ENCODE measurements at places on chromosomes 4 and X.

DNA sequence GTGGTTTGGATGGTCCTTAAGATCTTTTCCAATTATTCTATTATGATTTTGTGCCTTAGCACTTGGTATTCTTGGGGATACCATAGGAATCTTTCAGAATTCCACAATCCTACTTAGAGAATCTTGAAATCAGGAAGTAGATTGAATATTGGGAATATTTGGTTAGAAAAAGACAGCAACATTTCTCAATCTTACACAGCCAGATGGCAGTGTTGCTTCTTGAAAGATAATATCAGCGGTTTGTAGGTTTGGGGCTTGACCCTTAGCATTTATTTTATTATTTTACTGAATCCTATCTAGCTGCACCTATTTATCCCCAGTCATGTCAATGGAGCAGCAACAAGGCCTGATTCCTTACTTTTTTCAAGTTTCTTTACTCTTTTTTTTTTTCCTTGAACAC lies 28.6 kb downstream of the MAGEB1 start:
- no peak for DNase-seq

DNA sequence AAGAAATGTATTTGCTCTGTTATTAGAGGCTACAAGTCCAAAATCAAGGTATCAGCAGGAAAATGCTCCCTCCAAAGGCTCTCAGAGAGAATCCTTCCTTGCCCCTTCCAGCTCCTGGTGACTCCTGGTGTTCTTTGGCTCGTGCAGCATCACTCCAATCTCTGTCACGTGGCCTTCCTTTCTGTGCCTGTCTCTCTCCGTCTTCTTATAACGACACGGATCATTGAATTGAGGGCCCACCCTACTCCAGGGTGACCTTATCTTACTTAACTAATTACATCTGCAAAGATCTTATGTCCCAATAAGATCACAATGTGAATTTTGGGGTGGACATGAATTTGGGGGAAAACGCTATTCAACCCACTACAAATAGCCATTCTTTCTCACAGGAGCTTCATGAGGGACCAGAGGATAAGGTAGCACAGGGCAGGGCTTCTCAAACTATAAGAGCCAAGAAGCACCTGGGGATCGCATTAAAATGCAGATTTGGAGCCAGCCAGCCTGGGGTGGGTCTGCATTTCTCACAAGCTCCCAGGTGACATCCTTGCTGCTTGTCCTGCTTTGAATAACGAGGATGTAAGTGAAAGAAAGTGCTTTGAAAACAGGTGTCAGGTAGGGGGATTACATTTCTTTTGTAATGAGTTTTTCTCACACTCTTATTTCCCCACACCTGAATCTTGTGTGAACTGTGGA lies 41.9 kb upstream of the APLN start:
- DNase-seq = no peak

DNA sequence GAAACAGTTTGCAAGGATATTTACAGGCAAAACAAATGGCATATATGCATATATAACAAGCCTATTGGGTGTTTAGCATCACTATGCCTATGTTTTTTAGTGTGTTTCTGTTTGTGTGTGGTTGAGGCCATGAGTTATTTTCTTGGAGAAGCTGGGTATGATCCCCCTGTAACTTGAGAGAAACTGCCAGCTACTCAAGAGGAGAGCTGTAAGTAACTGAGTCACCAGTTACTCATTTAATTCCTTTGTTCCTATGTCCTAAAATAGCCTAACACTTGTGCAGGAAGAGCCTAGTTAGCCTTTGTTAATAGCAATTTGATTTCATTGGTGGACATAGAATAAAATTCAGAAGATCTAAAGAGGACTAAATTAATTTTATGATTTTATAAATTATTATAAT lies 79.1 kb downstream of the PWWP3B start:
- no peak for DNase-seq

DNA sequence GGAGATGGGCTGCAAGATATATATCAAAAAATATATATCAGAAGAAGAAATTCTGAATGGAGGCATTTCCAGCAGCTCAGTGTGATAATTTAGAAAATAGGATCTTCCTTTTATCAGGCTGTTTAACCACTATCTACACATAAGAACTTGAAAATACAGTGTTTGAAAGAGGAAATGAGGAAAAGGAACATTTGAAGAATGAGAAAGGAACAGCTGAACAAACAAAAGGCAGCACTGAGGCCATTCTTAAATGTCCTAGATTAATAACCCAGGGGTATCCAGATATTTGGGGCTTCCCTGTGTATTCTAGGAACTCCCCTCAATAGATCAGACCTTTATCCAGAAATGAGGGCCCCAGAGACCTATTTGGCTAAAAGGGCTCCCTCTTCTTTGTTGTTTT lies 4.1 kb downstream of the SLC39A8 start:
- DNase-seq = no peak

GRCh38 chr4:477686-478085 lies 21.3 kb downstream of the ZNF721 start:
- DNase-seq = no peak

DNA sequence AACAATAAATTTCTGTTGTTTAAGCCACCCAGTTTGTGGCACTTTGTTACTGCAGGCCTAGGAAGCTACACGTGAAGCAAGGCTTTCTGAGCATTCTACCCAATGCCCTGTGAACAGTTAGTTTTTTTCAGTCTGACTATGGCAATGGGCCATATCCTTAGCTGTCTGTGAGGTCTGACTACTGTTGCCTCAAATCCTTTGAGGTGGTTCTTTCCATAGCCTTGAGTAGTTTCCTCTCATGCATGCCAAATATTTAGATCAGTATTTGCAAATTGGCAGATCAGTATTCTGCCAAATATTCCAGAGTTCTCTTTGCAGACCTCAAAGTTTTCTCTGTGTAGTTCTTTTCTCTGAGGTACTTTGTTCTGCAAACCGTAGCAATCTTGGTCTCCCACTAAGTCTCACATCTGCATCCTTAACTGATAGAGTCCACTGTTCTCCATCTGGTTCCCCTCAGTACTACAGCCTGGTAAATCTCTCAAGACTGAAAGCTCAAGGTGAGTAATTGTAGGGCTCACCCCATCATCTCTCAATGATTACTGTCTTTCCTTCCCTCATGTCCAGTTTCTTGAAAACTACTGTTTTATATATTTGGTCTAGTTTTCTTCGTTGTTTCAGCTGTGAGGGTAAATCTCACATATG lies 984.9 kb upstream of the INTU start:
- DNase-seq = no peak

GRCh38 chr4:46491455-46491854 lies 101.5 kb upstream of the GABRA2 start:
- no peak for DNase-seq

DNA sequence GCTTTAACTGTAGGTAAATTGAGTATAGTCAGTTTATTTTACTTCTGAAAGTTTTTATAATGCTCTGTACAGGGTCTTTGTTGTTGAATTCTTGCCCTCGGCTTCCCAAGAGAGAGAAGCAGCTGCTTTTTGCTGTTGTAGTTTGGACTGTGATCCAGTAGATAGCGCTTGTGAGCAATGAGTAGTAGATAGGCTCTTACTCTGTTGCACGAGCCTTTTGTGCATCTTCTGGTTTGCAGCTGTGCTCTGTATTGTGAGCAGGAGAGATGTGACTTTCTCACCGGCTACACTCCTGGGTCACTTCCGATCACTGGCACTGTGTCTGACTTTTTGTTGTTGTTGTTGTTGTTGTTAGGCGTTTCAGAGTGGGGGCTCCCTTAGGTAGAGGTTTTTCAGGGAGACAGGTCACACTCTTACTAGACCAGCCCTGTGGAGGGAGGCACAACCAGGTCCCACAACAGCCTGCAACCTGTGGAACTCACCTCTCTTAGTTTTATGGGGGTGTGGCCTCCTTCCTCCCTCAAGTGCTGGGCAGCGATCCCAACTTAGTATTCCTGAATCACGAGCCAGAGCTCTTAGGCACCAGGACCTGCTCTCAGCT lies 822.1 kb upstream of the GALNTL6 start:
- no peak for DNase-seq

- DNase-seq = no peak
Measured at GRCh38 chr4:90280954-90281353, 153.8 kb downstream of the CCSER1 start.

DNA sequence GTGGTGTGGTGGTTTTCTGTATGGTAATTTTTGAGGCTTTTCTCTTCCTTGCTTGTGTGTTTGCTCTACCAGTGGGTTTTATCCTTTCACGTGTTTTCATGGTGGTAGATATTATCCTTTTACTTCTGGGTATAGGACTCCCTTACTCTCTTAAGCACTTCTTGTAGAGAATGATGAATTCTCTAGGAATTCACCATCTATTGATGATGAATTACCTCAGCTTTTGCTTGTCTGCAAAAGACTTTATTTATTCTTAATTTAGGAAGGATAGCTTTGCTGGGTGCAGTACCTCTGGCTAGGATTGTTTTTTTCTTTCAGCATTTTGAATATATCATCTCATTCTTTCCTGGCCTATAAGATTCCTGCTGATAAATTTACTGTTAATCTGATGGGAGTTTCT lies 415.3 kb downstream of the PDGFC start:
- DNase-seq = no peak

DNA sequence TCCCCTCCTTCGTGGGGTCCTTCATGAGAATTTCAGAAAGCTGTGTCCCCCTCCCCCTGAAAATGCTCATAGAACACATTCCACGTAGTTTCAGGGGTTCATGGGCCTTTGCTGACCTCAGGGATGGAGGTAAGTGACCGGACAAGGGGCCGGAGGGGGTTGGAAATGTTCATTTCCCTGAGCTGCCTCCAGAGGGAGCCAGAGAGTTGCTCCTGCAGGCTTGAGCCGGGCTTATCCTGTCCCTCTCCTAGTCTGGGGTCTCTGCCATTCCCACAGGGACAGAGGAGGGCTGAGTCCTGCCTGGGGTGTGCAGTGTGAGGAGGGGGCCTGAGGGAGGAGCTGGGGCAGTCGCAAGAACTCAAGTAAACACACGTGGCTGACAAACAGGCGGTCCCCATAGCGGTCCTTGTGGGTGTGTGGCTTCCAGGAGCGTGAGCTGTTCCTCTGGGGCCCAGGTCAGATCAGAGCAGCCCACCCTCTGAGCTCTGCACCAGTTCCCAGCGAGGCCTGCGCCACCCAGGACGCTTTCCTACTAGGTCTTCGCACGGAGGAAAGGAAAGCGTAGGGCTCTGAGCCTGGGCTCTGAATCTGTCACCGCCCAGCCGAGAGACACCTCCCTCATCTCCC lies 62.5 kb downstream of the WFS1 start:
- no peak for DNase-seq

DNA sequence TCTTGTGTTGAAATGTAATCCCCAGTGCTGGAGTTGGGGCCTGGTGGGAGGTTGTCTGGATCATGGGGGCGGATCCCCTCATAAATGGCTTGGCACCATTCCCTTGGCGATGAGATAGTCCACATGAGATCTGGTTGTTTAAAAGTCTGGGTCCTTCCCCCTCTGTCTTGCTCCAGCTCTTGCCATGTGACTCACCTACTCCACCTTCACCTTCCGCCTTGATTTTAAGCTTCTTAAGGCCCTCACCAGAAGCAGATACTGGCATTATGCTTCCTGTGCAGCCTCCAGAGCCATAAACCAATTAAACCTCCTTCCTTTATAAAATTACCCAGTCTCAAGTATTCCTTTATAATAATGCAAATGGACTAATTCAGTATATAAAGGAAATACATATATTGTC lies 111.5 kb downstream of the NR3C2 start:
- no peak for DNase-seq

GRCh38 chr4:122512430-122512829 lies 55.9 kb upstream of the IL2 start:
- no peak for DNase-seq

DNA sequence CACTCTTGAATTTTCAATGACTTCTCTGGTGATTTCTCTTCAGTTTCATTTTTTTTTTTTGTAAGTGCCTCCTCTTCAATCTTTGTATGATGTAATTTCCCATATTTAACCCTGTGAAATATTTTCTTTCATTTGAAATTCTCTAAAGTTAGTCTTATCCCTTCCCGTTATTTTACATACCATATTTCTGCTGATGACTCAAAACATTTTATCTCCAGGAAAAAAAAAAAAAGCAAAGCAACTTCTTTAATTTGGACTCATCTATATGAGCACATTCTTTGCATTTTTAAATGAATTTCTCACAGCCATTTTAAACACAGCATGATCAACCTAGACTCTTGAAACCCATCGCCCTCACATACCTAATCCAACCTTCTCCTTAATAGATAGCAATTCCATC lies 1831.4 kb downstream of the ARAP2 start:
- DNase-seq = no peak

- DNase-seq = no peak
Measured at GRCh38 chrX:39580043-39580442, 517.7 kb downstream of the BCOR start.

DNA sequence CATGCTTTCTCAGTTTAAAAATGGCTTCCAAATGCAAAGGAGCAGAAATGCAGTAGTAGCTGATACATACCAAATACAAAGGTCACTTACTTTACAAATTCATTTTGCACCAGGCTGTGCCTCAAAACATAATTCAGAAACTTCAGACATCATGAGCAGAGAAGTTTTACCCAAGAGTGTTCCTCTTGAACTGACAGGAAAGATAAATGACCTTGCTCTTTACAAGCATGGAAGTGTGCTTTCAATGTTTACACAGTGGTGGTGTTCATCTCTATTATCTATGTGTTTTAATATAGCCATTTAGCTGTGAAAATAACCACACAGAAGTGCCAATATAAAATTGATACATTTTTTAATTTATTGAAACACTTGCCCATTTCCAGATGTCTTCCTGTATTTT lies 383.4 kb downstream of the ANKRD50 start:
- DNase-seq = no peak

DNA sequence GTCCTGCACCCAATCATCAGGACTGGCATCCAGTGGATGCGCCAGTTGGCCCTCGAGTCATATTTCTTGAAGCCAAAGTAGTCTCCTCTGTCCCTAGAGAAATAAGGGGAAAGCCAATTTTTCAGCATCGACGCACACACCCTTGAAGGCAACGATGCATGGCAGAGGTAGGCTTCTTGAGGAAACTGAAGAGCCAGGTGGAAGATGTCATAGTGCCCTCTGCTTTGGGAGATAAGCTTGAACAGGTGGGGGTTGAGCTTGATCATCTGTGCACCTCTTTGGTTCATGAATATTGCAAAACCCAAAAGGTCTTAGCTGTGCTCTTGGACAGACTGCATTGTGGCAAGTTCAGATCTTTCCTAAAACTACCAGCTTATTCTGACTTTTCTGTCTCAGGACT lies 34.6 kb upstream of the WDR1 start:
- no peak for DNase-seq

DNA sequence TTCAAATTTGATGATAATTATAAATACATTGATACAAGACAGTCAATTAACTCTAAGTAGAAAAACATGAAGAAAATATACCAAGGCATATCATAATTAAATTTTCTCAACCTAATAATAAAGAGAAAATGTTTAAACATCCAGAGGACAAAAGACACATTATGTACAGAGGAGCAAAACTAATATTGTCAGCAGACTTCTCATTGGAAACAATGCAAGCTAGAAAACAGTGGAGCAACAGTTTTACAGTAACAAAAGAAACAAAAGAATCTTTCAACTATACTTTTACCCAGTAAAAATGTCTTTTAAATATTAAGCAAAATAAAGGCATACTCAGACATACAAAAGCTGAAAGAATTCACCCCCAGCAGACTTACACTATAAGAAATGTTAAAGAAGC lies 238.0 kb downstream of the TMA16 start:
- no peak for DNase-seq

All from NCI-H2227 treated with DMSO at 0.1 percent for 48 hours (cell line).